ENCODE measurements at places on chromosomes 12 and 14.

GRCh38 chr14:105204206-105204930 is 23.3 kb upstream of the NUDT14 start:
- peak; percentile 31 for DNase-seq

GRCh38 chr12:55407866-55408265 is 7.5 kb downstream of the OR6C65 start:
- no peak for DNase-seq

DNA sequence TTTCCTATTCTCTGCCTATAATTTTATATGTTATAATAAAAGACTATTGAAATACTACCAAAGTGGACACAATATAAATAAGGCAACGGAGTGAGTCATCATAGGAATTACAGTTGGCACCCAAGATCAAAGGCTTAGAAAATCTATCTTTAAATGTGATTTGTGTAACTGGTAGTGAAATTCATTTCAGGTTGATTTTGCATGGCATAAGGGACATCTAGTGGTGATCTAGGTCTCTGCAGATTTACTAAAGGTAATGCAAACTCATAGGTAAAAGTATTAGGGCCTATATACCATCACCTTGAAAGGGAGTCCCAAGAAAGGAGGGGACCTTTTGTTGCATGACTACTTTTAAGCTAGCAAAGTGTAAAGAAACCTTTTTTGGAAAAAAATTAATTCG is 527.2 kb downstream of the NRXN3 start:
- no peak for DNase-seq

- no peak for DNase-seq
These were observed 8.2 kb downstream of the MDM2 start for GRCh38 chr12:68815928-68816800.

DNA sequence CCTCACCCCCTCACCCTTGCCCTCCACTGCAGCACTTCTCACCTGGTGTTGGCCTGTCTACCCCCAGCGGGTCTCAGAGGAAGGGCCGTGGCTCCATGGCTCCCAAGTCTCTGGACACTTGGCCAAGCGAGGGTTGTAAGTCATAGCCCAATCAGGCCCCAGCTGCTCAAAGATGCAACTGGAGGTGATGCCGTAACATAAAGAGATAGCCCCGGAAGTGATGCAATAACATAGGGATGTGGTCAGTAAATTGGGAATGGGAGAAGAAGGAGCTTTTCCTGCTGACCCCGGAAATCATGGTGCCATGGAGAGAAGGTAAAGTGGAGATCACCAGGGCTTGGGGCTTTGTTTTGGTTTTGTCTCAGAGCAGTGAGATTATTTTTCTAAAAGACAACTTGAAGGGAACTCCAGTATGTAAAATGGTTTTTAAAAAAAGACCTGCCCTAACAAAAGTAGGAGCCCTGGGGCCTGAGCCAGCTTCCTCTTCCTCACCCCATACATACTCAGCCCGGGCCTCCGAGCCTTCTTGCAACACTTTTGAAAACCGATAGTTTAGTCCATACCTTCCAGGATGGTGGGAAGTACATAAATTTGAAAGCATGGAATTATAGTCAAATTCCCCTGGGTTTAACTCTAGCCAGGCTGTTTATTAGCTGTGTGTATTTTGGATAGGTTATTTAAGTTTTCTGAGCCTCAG is 212.5 kb downstream of the CRADD start:
- DNase-seq: no peak

GRCh38 chr14:91155626-91156089 is 41.8 kb downstream of the DGLUCY start:
- no peak for DNase-seq

DNA sequence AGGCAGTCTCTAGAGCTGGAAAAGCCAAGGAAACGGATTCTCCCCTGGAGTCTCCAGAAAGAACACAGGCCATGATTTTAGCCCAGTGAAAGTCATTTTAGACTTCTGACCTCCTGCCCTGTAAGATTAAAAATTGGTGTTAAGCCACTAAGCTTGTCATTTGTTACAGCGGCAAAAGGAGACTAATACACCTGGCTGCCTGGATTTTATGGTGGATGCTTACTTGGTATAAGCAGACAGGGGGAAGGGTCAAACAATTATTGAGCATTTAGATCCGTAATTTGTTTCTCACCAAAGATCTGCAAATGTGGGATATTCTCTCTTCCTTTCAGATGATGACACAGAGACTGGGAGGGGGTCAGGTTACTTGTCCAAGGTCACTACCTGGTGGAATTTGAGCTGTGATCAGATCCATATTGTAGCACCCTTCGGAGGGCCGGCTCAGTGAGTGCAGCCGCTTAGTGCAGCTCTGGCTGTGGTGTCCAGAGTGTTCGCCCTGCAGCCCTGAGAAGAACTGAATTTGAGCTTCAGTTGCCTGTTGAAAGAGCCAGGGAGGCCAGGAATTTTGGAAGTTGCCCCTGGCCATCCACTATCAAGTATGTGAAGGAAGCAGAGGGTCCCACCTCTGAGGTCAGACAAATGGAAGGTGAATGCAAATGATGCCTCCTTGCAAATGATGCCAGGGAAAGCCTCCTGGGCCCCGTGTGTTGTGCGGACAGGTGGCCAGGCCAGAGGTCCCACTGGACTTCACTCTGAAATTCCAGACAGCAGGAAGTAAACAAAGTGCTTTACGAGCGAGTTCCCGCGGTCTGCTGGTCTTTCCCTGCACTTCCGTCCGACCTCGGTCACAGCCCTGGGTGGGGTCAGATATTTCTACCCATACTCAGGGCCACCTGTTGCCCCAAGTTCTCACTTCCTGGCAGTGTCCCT is 15.1 kb downstream of the GLRX5 start:
- no peak for DNase-seq

GRCh38 chr14:66247662-66248193 is 238.4 kb upstream of the CCDC196 start:
- no peak for DNase-seq

- DNase-seq: no peak
These were observed 199.4 kb upstream of the NUDT4 start for GRCh38 chr12:93178154-93178878.

DNA sequence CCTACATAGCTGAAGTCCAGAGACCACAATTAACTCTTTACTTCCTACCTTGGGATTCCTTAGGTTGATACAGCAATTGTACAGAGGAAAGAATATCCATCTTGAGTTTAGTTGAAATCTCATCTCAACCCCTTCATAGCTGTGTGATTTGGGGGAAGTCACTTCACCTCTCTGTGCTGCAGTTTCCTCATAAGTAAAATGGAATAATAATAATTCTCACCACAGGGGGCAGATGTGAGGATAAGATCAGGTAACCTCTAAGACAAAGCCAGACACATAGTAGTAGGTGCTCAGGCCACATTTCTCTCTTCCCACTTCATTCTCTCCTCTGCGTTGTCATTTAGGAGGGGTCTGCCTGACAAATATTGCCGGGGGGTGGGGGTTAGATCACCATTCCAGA is 6.7 kb downstream of the FOXN4 start:
- DNase-seq: no peak

DNA sequence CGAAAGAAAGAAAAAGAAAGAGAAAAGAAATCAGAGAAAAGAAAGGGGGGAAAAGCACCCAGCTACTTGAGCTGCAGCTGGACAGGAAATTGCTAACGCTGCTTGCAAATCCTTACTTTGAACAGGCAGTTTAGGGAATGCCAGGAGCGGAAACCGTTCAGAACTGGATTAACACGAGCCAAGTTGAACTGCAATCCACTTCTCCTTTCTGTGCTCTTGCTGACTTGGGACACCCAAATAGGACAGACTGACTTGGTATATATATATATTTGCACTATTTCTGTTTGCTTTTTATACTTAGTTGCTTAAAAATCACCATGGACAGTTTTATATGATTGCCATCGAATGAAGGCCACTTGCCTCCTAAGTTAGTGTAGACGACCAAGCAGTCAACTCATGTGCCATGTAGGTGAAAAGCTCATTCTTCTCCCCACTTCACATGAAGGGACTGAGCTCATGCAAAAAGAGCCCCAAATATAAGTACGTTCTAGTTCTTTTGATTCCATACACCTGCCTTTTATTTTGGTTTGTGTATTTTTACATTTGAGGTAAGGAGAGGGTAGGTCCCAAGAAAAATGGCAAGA is 5.5 kb downstream of the DUSP6 start:
- DNase-seq: no peak

DNA sequence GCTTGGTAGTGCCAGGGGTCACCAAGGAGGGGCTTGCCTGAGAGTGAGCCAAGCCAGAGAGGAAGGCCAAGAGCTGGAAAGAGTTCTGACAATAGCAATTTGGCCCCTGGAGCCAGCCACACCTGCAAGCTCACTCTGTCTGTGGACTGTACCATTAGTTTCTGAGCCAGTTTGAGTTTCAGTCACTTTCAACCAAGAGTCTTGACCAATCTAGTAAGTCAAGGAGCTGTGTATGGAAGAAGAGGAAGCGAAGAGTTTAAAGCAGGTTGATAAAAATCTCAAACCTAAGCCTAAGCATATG is 38.5 kb downstream of the NT5DC3 start:
- DNase-seq: no peak

DNA sequence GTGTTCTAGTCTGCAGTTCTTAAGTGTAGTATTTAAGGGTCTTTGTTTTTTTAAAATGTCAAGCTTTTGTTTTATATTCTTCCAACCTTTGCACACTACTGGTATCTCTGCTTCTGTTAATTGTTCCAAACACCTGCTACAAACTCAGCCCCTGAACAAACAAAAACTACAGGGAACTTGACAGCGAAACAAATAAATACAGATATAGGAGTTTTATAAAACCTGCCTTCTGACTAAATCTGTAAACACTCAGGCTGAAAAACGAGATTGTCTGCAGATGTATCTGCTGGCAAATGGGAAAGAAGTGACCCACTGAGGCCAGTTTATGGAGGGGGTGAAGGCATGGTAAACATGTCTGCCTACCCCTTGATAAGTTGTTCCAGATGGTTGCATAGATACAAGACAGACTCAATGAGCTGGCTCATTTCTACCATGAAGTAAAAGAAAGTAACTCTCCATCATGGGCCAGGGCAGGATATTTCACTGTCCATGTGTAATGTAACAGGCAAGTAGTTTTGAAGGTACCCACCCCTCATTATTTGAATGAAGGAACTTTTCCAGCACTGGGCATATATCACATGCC is 75.6 kb downstream of the LMO3 start:
- no peak for DNase-seq

DNA sequence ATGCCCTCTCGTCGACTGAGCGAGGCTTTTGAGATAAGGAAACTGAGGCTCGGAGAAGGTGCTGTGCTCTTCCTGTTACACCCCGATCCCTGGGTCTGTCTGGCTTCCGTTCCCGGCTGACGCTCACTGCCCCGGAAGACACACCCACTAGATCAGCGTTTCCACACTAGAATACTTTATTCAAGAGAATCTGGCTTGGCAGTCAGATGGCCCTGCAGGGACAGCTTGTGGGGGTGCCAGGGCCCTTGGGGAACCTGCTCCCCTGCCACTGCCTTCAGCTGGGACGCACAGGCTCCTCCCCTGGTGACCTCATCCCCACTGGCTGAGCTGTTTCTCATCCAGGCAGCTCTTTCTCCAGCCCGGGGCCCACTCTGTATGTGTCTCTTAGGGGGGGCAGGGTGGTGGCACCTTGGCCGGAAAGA is 13.7 kb downstream of the PGF start:
- DNase-seq: peak; percentile 4

DNA sequence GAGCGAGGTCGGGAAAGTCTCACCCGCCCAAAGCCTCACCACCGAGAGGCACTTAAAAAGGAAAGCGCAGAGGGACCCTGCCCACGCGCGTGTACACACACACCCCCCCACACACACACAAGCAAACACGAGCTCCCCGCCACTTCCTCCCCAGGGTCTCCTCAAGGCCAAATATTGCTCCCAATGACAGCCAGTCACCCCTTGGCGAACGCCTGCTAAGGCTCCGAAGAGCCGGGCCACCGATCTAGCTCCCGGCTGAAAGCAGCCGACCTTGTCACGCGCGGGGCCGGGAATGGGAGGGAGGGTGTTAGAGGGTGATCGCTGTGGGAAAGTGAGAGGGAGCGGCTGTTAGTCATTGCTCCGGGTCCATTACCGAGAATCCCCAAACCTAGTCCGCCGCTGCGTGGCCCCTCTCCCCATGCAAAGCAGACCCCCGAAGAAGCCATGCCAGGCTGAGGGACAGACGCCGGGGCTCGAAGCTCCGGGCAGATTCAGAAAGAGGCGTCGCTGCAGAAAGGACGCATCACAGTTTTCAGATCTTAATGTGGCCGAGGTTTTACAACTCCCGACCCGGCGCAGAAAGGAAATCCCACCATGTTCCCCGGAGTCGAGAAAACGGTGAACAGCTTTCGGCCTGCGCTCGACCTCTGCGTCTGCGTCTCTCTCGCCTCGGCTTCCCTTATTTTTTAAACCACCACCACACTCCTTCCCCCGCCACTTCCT is 2.6 kb downstream of the BMP4 start:
- DNase-seq: peak; percentile 43

All from NCI-H226 (cell line).